ENCODE measurements at places on chromosomes 5 and 9. TPM values are rescaled to one million over a fixed set of nuclear protein-coding genes. Genes with fewer than 3 reads are reported as not detected.

DNA sequence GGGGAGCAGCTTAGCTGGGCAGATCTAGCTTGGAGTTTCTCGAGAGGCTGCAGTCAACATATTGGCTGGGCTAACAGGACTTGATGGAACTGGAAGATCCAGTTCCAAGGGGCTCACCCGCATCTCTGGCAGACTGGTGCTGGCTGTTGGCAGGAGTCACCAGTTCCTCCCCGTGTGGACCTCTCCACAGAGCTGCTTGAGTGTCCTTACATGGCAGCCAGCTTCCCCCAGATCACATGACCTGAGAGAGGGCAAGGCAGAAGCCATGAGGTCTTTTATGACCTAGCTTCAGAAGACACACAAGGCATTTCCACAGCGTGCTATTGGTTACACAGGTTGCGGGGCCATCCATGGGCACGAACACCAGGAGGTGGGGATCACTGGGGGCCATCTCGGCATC, 26.4 kb upstream of the RXRA start:
- H3K27me3 ChIP-seq, result no peaks in the 10 kb centered on the region
- DNase-seq, result no peak
- H3K4me1 ChIP-seq, result no peaks in the 10 kb centered on the region
- H3K27ac ChIP-seq, result no peak overlapping the region
- no peaks in the 10 kb centered on the region for H3K36me3 ChIP-seq

DNA sequence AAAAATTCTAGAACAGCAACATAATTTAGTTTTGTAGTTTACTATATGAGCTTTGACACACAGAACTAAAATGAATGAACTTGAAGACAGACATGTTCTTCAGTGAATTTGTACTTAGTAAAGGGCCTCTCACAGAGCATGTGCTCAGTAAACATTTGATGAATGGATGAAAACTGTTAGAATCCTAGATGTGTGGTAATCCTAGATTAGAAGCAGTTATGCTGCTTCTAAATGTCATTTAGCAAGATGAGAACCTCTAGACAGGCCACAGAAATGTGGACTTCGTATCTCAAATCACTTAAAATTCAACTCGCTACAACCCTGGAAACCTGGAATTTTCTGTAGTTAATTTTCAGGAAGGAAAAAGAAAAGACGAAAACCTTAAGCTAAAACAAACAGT, 8.5 kb downstream of the GOLPH3 start:
- no peak for DNase-seq
- H3K36me3 ChIP-seq, result peaks cover 31% of the 10 kb centered on the region
- no peak overlapping the region for H3K4me3 ChIP-seq
- peaks cover 74% of the 10 kb centered on the region for H3K4me1 ChIP-seq
- H3K27me3 ChIP-seq, result no peaks in the 10 kb centered on the region

DNA sequence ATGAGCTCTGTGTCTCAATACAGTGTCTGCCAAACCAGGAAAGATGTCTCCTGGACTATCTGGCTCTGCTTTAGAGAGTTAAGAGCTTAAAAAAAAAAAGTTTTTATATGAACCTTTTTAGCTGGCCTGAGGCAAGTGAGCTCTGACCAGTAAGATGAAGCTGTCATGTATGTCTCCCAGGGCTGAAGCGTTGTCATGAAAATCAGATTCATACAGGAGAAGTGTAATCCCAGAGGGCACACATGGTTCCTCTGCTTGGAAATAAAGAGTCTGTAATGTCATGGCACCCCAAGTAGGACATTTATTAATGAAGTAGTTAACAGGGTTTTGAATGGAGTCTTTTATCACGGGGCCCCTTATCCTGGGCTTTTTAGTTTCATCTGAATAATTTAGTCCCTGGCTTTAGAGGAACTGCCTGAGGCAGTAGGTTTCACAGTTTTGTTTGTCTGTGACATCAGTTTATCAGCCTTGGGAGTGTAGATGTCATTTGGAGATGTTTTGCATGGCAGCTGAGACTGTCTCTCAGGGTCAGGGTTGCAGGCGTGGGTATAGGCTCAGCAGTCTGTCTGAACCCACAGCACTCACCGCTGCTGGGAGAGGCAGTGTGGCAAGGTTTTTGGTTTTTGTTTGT, 223.3 kb downstream of the DIRAS2 start:
- no peaks in the 10 kb centered on the region for H3K4me1 ChIP-seq
- no peak overlapping the region for H3K4me3 ChIP-seq
- H3K36me3 ChIP-seq, result no peaks in the 10 kb centered on the region
- DNase-seq, result no peak
- no peak overlapping the region for H3K27ac ChIP-seq

- DNase-seq, result no peak
- H3K36me3 ChIP-seq, result no peaks in the 10 kb centered on the region
- peaks cover 27% of the 10 kb centered on the region for H3K4me1 ChIP-seq
- no peak overlapping the region for H3K4me3 ChIP-seq
Measured at GRCh38 chr9:113934167-113934828, 58.2 kb downstream of the ZNF618 start.

- no peak for DNase-seq
- no peaks in the 10 kb centered on the region for H3K36me3 ChIP-seq
- no peak overlapping the region for H3K27ac ChIP-seq
- no peak overlapping the region for H3K4me3 ChIP-seq
- peaks cover 13% of the 10 kb centered on the region for H3K4me1 ChIP-seq
- H3K27me3 ChIP-seq, result no peaks in the 10 kb centered on the region
Measured at GRCh38 chr5:127804886-127805426, 101.8 kb downstream of the CCDC192 start.

DNA sequence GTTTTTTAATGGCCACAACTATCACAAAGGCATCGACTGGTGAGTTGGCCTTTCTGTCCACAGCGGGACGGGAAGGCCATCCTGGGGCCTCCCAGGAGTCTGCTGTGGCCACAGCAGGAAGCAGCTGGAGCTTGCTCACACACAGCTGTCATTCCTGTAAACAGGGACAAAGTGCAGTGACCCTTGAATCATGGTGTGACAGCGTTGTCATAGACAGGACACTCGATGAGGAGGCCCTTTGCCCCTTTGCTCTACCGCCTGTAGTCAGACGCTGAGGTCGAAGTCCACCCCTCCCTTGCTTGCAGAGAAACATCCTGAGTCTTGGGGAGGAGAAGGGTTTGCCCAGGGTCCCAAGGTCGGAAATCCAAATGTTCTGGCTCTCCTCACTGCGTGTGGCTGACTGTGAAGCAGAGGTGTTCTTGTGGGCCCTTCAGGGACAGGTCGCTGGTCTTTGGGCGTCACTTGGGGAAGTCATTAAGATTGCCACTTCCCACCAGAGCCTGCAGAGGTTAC, 35.1 kb downstream of the NDST1 start:
- no peak overlapping the region for H3K4me3 ChIP-seq
- no peaks in the 10 kb centered on the region for H3K27me3 ChIP-seq
- H3K4me1 ChIP-seq, result peaks cover 7% of the 10 kb centered on the region

DNA sequence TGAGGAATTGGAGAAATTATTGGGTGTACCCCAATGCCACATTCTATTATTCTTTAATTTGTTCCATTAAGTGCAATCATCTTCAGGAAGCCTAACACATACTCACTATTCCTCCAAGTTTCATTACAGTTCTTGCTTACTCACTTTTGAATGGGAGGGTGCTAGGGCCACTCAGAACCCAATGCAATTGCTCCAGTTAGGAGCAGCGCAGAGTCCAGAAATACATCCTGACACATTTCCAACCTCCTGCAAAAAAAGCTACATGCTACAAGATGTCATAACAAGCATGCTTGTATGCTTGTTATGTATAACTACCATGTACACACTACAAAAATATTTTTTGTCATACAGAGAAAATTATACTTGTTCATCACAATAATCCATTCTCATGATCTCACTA, 27.8 kb downstream of the NFIB start:
- no peaks in the 10 kb centered on the region for H3K27me3 ChIP-seq
- no peak for DNase-seq
- no peaks in the 10 kb centered on the region for H3K36me3 ChIP-seq

GRCh38 chr5:120769312-120769872, 305.3 kb downstream of the PRR16 start:
- DNase-seq, result no peak
- H3K27me3 ChIP-seq, result no peaks in the 10 kb centered on the region
- H3K4me1 ChIP-seq, result no peaks in the 10 kb centered on the region
- no peaks in the 10 kb centered on the region for H3K36me3 ChIP-seq
- no peak overlapping the region for H3K27ac ChIP-seq

DNA sequence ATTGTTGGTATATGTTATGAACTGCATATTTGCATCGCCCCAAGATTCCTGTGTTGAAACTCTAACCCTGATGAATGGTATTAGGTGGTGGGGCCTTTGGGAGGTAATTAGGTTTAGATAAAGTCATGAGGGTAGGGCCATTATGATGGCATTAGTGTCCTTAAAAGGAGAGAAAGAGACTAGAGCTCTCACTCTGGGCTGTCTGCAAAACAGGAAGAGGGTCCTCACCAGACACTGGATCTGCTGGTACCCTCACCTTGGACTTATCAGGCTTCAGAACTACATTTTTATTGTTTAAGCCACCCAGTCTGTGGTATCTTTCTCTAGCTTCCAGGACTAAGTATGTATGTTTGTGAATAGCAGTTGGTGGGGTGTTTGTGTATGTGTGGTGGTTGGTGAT, 68.9 kb downstream of the MACIR start:
- DNase-seq, result no peak
- H3K4me1 ChIP-seq, result no peaks in the 10 kb centered on the region
- H3K36me3 ChIP-seq, result no peaks in the 10 kb centered on the region
- H3K27ac ChIP-seq, result no peak overlapping the region
- no peaks in the 10 kb centered on the region for H3K27me3 ChIP-seq
- H3K4me3 ChIP-seq, result no peak overlapping the region

GRCh38 chr5:20618340-20618739, 630.3 kb upstream of the CDH18 start:
- no peak overlapping the region for H3K4me3 ChIP-seq
- no peaks in the 10 kb centered on the region for H3K36me3 ChIP-seq
- no peak for DNase-seq
- H3K27me3 ChIP-seq, result no peaks in the 10 kb centered on the region
- no peaks in the 10 kb centered on the region for H3K4me1 ChIP-seq

GRCh38 chr5:10726913-10727517, 34.0 kb downstream of the DAP start:
- H3K27ac ChIP-seq, result peak overlapping the region; percentile 81
- peaks cover 18% of the 10 kb centered on the region for H3K4me1 ChIP-seq
- no peak for DNase-seq
- H3K4me3 ChIP-seq, result no peak overlapping the region
- no peaks in the 10 kb centered on the region for H3K27me3 ChIP-seq
- peaks cover 4% of the 10 kb centered on the region for H3K36me3 ChIP-seq

The PRUNE2 gene
- total RNA-seq, result 50.4 TPM

The HAVCR2 gene
- 7.7 TPM for total RNA-seq

The MUSK gene
- total RNA-seq, result 0.22 TPM

The PCDHB2 gene
- 1.7 TPM for total RNA-seq

The ANKRD34B gene
- not detected for total RNA-seq
